CD4-positive, alpha-beta memory T cell (primary cell): ENCODE measurements at places on chromosomes 1 and 21.
A peak's percentile ranks its signal among the peaks of the same experiment; 100 is the strongest.

GRCh38 chr1:221148660-221149059 is 269.4 kb downstream of the HLX start:
- DNase-seq, result no peak

DNA sequence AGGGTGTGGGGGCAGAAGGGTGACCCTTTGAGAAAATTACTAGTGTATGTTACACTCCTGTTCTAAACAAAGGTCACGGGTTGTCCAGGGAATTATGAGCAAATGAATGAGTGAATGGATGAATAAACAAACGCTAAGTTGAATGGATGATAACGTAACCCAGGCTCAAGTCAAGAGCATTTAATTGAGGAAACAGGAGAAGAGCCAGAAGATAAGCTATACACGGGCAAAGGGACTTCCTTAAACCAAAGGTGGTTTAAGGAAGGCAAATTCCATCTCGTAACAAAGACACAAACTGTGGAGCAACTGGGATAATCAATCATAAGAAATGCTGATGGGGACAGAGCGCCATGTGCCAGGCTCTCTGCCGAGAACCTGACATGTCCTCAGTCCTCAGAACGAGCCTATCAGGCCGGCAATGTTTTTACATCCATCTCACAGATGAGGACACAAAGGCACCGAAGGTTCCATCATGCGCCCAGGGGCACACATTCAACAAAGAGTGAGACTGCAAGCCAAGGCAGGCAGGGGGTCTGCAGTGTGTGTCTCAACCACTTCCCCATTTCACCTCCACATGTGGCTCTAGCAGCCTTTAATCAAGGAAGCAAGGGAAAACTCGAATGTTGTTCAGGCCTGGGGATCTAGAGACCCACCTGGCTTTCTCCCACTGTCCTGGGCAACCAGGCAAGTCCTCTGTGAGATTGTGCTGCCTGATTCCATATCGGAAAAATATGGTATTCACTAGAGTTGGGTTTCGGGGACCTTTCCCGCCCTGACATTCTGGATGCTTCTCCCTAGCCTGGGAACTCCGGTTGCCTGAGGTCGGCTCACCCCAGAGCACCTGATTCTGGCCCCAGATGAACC is 126.8 kb upstream of the EDN2 start:
- DNase-seq, result no peak

- DNase-seq, result no peak
Observed at GRCh38 chr1:147785794-147786506, 25.5 kb upstream of the GJA5 start.

DNA sequence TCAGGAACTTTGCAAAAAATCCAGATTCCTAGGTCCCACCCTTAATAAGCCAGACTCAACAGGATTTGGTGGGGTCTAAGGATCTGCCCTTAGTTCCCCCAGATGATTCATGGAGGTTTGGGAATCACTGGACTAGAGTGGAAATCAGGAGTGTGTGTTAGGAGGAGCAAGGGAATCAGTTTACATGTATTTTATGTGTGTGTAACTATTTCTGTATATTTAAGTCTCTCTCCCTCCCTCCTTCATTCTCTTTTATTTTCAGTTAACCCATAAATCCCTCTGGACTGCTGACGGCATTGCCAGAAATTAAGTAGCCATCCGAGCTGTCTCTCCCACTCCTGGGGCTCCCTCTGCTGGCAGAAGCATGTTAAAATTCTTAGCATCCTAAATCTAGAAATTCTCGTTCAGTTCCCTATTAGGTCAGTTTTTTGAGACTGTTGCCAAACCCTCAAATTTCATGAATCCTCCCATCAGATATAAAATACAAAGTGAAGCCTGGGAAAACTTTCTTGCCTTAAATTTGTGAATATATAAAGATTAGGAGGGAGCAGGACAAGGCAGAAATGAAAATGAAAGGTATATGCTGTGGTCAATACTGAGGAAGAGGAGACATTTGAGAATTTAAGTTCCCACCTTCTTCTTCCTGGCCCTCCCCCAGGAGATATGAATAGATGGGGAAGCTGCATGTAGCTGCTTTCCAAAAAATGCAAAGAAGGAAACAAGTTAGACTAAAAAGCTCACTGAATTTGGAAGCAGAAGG is 11.7 kb upstream of the HSD11B1 start:
- peak; percentile 68 for DNase-seq

- DNase-seq, result peak; percentile 53
Observed at GRCh38 chr1:15584489-15585363, at the start of gene AGMAT. Gene AGMAT, minus strand, starts transcription at chr1:15585051. Its CDS starts 84 bp downstream, at chr1:15584967.

DNA sequence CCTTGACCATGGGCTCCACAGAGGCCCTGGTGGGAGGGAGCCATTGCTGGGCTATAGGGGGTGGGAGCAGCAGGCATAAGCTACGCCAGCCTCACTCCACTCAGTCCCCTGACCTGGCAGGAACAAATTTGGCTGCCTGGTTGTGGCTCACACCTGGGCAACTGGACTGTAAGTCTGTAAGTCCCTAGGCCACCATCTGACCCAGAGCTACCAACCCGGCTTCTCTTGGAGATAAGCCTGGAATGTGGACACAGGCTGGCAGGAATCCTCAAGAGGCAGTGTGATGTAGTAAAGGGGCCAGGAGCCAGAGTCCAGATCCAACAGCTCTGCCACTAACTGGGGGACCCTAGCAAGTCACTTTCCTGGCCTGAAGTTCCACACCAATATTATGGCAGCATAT is 11.4 kb downstream of the NCF2 start:
- no peak for DNase-seq

DNA sequence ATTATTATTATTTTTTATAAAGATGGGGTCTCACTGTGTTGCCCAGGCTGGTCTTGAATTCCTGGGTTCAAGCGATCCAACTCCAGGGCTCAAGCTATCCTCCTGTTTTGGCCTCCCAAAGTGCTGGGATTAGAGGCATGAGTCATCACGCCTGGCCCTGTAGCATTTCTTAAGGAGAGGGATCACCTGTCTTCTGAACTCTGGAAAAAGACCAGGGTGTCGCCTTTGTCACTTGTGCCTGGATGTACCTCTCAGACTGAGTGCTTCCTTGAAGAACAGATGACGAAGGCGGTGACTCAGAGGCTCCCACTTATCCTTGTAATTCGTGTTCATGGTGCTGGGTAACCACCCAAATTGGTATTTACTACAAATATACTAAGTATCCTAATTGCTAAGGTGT is 2.4 kb upstream of the CGN start:
- no peak for DNase-seq

DNA sequence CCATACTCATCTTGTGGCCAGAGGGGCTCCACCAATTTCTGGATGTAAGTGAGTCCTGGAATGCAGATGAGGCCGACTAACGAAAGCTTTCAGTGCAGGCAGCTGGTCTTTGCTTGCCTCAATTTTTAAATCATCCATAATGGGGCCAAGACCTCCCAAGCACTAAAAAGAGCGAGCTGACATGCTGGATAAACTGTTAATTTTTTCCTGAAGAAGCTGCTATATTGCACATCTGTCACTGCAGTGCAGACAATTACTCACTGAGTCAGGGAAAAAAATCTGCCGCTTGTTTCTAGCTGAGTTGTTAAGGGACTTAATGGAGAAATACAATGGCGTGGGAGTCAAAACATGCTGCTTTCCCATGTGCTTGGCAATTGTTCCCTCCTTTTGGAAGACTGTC is 205.5 kb downstream of the GPATCH2 start:
- DNase-seq, result no peak

GRCh38 chr1:158155673-158156072 is 25.0 kb upstream of the CD1D start:
- no peak for DNase-seq

DNA sequence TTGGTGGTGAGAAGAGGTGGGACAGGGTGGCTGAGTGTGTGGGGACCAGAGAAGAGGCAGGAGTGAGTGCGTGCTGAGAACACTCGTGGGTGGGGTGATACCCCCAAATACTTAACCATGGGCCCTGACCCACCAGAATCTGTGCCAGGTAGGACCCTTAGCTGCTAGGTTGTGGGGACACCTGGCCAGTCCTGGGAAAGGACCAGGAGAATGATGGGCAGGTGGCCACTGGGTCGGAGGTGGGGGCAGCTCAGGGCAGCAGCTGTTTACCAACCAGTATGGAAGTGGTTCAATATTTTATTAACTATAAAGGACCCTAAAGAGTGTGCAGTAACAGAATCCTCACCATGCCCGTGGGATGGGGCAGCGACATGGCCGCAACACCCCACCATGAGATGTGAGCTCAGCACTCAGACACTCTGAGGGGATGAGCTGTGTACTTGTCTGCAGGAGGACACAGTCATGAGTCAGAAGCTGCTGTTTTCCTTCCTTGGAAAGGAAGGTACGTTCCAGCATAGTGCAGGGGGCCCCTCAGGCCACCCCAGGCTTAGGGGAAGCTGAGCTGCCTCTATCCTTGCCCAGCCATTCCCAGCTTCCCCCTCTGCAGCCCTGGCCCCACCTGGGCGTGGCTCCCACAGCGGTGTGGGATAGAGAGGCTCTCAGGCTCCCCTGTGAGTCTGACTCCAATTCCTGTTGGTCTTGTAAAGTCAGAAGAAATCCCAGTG is 25.4 kb downstream of the TEX35 start:
- DNase-seq, result no peak

DNA sequence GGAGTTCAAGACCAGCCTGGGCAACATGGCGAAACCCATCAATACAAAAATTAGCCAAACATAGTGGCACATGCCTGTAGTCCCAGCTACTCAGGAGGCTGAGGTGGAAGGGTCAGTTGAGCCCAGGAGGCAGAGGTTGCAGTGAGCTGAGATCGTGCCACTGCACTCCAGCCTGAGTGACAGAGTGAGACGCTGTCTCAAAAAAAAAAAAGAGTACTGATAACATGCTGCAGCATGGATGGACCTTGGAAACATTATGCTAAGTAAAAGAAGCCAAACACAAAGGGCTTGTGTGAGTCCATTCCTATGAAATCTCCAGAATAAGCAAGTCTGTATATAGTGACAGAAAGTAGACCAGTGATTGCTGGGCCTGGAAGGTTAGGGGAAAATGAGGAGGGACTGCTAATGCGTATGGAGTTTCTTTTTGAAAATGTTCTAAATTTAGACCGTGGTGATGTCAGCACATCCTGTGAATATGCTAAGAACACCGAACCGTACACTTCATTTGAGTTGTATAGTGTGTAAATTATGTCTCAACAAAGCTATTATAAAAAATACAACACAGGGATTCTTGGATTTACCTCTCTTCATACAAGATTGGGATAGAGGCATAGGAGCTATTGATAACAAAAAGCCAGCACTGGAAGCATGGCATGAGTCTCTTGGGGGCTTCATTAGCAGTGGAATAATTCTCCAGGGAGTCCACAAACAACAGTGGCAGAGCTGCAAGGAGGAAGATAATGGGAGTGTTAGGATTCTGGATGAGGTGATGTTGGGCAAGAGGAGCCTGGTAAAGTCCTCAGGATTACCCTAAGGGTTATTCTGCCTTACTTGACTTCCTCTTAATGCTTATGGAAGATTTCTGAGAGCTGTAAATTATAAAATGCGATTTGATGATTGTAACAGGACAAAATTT is 73.5 kb downstream of the TTC3 start:
- no peak for DNase-seq

DNA sequence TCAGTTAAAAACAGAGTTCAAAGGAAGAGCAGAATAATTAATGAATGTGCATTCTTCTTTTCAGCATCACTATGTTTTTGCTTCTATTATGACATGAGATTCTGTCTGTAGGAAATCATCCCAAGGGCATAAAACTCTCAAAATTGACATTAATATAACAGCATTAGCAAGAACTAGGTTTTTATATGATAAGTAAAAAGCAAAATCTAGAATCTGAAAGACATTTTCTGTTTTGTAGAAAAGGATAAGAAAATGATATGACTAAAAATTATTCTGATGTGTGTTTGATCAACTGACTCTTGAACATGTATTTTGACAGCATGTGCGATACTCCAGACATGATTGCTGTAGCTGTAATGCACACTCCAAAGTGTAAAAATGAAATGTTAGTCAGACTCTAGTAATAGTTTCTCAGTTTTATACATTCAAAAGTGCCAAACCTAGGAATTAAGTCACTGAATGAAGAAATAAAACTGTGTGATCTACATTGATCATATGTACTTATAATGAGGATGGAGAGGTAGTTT is 197.3 kb downstream of the NCAM2 start:
- DNase-seq, result no peak

- no peak for DNase-seq
Observed at GRCh38 chr1:214391873-214392645, 111.1 kb downstream of the SMYD2 start.
